Activated CD8-positive, alpha-beta memory T cell treated with anti-CD3 and anti-CD28 coated beads for 1 hour (primary cell): ENCODE measurements at places on chromosomes 11 and 22.

DNA sequence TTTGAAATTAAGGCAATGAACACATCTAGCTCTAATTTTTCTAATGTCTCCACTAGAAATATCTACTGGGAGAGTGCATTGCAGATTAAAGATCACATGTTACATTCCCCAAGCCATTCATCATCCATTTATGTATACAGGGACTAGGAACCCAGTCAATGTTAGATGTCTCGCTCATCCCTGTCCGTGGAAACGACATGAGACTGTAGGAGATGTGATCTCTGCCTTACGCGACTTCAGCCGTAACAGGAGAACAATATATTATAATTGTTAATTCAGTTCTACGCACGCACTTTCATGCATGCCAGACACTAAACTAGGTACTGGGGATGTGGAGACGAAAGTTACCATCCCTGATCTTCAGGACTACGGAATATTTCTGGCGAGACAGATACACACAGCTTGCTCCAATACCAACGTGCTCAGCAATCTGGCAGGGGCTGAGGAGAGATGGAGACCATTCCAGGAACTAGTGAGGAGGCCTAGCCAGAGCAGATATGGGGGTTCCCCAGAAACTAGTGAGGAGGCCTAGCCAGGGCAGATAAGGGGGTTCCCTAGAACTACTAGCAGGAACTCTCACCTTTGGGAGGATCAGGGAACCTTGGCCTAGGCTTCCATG is 706 bp downstream of the DCPS start:
- DNase-seq: no peak

DNA sequence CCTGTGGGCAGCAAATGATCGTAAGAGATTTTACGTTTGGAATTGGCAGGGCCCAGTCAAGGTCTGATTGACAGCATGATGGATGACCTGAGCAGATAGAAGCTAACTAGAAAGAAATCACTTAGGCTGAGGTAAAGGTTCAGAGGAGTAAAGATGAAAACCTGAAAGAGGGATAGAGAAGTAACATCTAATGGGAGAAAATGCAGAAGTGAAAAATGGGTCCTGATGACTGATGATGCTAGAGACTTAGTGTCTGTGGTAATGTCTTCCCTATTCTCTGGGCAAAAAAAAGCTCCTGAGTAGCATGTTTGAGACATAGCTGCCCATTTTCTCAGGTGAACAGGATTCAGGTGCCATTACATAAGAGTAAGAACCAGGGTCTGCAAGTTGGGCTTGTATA is 628.8 kb upstream of the ANO5 start:
- no peak for DNase-seq

DNA sequence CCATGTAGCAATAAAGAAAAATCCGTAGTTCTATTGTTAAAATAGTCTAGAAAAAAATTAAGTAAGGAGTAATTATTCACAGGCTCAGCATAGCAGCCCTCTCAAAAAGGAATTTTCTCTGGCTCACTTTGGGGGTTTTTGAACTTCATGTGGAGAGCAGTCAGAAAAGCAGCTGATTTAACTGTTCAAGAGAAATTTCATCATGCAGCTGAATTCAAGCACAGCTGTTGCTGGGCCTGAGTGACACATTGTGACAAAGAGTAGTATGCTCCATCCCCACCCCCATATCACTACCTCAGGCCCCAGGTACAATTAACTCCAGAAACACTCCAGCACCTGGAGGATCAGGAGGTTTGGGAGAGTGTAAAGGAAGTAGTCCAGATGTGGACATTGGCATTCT is 272.1 kb downstream of the FAM76B start:
- DNase-seq: no peak

DNA sequence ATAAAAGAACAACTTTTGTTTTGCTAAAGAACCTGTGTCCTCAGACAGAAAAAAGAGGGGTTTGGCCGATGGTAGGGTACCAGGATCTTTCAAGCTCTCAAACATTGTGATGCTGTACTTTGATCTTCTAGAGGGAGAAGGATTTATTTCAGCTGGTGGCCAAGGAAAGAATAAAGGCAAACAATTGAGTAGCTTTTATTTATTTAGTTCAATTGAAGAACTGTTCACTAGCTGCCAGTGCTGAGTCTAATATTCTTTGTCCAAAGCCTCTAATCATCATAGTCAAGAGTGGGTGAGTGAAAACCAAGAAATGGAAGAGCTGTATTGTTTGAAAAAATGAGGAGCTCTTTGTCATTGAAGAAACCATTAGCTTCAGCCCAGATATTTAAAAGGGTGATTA is 138.4 kb downstream of the FAT3 start:
- no peak for DNase-seq

GRCh38 chr11:117180020-117180419 is 1.5 kb downstream of the SIDT2 start:
- no peak for DNase-seq

GRCh38 chr22:47515384-47516125 is 753.1 kb downstream of the TBC1D22A start:
- DNase-seq: no peak

- no peak for DNase-seq
Measured at GRCh38 chr11:43736502-43737200, 56.1 kb downstream of the HSD17B12 start.

- no peak for DNase-seq
Measured at GRCh38 chr11:61621917-61622585, 41.2 kb upstream of the SYT7 start.
